ENCODE measurements at places on chromosomes 6 and 20.

- no peak for DNase-seq
Measured at GRCh38 chr6:105359419-105360370, 43.2 kb downstream of the PREP start.

DNA sequence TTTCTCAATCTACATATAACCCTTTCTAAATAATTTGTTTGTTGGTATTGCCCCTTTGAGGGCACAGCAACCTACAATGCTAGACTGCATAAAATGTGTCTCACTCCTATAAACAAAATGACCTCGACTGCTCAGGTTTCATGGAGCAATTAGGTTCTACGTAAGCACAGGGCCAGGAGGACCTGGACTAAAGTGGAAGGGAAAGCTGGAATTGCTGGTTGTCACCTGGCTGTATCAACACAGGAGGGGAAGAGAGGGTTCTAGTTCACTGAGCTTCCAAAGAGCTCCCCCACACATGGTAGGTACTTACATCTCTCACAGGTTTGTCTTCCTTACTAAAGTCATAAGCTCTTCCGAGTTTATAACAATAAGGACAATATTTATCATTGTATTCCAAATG lies 51.0 kb downstream of the NCOA6 start:
- no peak for DNase-seq

DNA sequence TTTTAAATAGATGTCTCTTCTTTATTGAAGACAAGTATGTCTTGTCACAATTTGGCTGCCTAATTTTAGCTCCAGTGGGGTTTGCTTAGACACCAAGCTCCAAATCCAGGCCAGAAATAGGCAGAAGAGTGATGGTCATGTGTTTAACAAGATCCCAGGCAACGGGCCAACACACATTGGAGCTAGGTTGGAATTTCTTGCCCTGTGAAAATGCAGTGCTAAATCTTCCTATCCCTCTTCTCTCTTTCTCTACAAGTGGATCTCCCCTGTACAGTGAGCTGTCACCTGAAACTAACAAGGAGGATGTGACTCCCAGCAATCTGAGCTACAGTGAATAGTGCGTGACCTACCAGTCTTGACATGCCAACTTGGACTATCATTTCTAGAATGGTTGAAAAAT lies 65.3 kb upstream of the VGLL2 start:
- DNase-seq = no peak

GRCh38 chr20:31990641-31991338 lies 19.4 kb upstream of the CCM2L start:
- DNase-seq = no peak

GRCh38 chr6:12715437-12715836 lies 1.1 kb upstream of the PHACTR1 start:
- DNase-seq = no peak

DNA sequence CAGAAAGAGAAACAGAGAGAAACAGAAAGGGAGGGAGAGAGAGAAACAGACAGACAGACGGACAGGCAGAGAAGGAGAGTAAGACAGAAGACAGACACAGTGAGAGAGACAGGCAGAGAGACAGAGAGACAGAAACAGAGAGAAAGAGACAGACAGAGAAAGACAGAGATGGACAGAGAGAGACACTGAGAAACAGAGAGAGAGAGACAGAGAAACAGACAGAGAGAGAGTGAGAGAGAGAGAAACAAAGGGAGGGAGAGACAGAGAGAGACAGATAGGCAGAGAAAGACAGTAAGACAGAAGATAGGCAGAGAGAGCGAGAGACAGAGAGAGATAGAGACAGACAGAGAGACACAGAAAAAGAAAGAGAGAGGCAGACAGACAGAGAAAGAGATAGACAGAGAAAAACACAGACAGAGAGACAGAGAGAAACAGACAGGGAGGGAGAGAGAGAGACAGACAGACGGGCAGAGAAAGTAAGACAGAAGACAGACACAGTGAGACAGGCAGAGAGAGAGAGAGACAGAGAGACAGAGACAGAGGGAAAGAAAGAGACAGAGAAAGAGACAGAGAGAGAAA lies 753.4 kb upstream of the DEFB115 start:
- DNase-seq = no peak

GRCh38 chr6:80321011-80321410 lies 214.5 kb downstream of the BCKDHB start:
- DNase-seq = no peak

DNA sequence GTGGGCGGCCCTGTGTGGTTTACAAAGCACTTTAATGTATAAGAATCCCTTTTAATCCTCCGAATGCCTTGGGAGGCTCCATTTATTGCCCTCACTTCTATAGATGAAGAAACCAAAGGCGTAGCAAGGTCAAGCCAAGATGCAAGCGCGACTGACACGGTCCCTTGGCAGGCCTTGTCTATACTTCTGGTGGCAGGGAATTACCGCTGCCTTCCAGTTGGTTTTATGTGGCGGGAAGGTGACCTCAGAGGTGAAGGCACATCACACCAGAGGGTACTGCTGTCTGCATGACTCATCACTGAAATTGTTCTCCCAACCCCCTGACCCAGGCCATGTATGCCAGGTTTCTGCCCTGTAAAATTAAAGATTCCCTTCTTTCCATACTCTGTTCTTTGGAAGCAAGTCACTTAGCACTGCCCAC lies 36.1 kb upstream of the NAA20 start:
- no peak for DNase-seq

DNA sequence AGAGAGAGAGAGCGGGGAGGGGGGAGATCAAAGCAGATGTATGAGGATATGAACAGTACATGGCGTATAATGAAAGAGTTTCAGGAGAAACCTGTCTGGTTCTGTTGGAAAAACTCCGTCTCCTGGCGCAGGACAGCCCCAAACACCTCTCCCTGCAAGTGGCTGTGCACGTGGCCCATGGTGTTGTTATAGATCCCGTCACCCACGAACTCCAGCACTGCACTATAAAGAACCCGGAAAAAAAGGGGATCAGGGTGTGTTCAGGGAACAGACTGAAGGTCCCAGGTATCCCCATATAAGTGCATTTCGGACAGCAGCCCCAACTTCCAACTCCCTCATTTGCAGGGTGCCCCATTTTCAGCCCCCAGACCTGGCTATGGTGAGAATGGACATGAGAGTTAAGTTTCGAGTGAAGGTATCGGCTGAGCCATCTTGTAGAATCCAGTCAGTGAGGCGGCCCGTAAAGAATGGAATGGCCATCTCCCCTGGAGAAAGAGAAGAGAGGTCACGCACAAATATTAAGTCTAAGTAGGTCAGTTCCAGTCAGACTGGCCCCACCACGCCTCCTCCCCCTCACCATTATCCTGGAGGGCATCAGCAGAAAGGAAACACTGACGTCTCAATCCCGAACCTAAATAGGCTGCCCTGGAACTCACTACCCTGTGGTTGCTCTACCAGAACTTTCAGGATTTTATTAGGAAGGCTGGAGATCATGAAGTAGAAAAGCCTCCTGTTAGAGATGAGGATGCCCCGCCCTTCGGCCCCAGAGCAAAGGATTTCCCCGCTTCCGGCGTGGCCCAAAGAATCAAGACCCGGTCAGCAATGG lies 1.3 kb downstream of the TAP1 start:
- DNase-seq = no peak

DNA sequence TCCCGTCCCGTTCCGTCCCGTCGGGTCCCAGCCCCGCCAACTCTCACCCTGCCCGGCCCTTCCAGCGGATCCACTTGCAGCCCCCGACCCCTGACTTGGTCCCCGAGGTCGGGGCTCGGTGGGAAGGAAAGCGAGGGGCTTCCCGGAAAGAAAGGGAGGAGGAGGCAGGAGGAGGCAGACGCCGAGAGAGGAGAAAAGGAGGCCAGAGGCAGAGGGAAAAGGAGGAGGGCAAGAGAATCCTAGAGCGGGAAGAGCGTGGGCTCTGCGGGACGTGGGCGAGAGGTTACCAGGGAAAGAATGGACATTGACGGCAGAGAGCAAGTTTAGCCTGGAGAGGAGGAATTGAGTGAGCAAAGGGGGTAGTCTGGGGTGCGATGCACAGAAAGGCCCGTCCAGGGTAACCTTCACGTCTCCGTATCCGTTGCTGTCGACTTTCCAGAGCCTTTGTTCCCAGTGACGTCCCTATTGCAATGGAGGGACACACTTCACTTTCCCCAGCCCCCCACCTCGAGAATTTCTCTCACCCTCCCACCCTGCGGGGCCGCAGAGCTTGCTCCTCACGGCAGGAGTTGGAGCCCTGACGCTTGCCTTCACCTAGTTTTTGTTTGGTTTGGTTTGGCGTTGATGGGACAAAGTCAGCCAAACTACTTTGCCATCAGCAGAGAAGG lies 477 bp upstream of the MOXD1 start:
- DNase-seq = no peak

- DNase-seq = no peak
Measured at GRCh38 chr6:124393536-124393935, 568.7 kb upstream of the RNF217 start.

DNA sequence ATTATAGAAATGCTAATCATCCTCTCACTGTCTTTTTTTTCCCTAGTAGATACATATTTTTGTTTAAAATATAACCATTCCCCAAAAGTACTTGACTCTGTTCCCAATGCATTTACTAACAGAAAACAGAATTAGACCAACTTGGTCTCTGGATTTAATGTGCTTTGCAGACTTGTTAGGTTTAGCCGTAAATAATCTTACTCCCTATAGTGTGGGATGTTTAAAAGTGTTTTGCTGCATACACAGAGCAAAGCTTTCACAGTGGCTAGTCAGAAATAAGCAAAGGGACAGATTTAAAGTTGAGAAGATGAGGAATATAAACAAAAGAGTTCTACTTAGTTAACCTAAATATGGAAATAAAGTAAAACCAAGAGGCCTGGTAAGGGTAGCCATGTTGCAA lies 527.5 kb downstream of the HDGFL1 start:
- no peak for DNase-seq

DNA sequence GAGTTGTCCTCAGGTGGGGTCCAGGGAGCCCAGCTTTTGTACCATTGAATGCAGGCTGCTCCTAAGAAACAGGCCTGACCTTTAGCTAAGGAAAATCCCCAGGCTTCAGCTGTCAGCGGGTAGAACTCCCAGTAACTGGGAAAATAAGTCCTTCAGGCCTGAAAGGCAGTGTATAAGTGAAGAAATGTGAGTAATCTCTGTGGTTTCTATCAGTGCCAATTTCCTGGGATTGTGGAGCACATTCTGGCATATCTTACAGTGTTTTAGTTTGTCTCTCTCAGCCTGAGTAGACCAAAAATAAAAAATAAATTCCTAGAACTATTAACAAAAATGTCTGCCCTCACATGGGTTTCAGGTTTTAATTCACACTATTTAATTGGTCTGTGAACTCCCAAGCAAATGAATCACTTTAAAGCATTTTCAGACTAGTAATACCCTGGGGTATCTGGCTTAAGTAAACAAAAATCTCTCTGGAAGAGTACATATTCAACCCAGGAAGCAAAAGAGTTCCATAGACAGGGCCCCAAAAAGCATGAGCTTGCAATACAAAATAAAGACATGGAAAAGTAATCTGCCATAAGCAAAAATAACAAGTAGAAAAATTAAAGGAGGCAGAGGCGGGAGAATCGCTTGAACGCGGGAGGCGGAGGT lies 566.2 kb upstream of the NOX3 start:
- no peak for DNase-seq

DNA sequence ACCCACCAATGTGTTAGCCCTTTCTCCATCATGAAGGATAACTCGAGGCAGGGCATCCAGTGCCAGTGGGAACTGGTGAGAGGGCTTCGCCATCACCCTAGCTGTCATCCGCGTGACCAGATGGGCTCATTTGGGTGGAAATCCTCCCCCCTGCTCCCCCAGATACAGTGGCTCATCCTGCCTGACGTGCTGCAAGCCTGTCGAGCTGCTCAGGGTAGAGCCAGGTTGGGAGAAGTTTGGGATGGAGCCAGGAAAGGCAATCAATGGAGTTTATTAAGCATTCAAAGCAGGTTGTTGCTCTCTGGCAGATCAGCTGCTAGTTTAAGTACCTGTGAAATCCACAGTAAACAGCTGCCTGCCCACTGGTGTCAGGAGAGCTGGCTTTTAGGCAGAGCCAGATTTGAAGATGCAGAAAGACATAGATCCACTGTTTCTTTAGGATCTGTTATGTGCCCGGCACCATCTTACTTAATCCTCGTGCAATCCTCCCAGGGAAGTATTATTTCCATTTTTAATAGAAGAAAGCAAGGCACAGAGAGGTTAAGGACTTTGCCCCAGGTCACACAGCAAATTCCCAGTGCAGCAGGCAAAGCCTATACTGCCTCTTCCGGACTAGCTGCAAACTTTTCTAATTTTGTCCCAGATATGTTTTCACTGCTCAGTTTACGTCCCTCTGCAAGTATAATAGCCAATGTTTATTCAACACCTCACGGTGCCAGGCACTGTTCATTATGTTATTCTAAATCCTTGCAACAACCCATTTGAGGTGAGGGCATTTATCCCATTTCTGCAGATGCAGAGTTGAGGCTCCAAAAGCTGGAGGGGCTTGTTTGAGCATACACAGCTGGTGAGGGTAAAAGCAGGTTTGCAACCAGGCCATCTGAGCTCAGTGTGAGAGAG lies 54.1 kb upstream of the KCNG1 start:
- no peak for DNase-seq

- DNase-seq = no peak
Measured at GRCh38 chr6:129653229-129653628, 56.7 kb downstream of the ARHGAP18 start.

- DNase-seq = no peak
Measured at GRCh38 chr6:82612475-82613039, 248.9 kb downstream of the TPBG start.

DNA sequence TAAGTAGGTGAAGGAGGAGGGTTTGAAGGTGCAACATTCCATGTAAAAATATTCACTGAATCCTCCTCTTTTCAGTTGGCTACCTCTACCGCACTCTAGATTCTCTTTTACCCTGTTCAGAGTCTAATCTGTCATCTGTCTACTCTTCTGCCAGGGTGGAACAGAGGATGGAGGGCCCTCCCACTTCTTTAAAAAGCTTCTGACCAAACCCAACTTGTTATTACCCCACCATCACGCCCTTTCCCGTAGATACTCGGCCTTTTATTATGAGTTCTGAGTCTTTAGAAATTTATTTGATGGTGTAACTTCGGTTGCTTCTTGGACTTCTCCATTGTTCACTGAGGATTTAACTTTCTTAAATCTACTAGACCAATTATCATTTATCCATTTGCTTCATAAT lies 11.7 kb downstream of the STX11 start:
- no peak for DNase-seq

- DNase-seq = no peak
Measured at GRCh38 chr6:87093651-87094050, 1.3 kb downstream of the CGA start.

DNA sequence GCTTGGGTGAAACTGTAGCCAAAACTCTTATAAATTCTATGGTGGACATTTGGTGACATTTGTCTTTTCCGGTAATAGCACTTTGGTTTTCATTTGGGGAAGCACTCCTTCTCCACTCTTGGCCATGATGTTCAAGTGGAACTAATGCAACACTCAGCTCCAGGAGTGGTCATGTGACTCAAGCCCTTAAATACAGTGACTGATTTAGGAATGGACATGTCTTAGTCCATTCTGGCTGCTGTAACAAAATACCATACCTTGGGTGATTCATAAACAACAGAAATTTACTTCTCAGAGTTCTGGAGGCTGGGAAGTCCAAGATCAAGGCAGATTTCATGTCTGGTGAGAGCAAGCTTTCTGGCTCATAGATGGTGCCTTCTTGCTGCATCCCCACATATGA lies 10.8 kb upstream of the FKBP1A start:
- DNase-seq = no peak
